ENCODE measurements at places on chromosomes 4 and X.

GRCh38 chr4:138408758-138409157 is 166.6 kb upstream of the SLC7A11 start:
- no peak for DNase-seq
- H3K27ac ChIP-seq, result no peak overlapping the region
- no peaks in the 10 kb centered on the region for H3K36me3 ChIP-seq
- peaks cover 8% of the 10 kb centered on the region for H3K4me1 ChIP-seq
- no peak overlapping the region for H3K4me3 ChIP-seq

DNA sequence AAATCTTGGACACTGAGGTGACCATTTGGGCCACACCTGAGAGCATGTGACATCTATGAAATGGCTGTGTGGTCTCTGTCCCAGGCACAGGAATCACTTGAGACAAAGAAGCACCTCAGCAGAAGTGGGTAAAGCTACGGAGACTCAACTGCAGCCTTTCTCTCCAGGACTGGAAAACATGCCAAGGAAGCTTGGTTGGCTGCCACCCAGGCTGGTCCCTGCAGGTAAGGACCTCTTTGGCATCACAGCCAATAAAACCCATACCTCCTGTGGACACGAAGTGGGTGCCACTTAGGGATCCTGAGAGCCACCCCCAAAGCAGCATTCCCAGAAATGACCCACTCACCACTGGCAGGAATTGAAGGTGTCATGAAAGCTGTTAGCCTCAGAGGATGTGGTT is 74.6 kb downstream of the LEF1 start:
- DNase-seq, result no peak
- no peaks in the 10 kb centered on the region for H3K36me3 ChIP-seq
- peaks cover 7% of the 10 kb centered on the region for H3K27me3 ChIP-seq
- H3K4me1 ChIP-seq, result no peaks in the 10 kb centered on the region
- H3K4me3 ChIP-seq, result no peak overlapping the region
- no peak overlapping the region for H3K27ac ChIP-seq

DNA sequence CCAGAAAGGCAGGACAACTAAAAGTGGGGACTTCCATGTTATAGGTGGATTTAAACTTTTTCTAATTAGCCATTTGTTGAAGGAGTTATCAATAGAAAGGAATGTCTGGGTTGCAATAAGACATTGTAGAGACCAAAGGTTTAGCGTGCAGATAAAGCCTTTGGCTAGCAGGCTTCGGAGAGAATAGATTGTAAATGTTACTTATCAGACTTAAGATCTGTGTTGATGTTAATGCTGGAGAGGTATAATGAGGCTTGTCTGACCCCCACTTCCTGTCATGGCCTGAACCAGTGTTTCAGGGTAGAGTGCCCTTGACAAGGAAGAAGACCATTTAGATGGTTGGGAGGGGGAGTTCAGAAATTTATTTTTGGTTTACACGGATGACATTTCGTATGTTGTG is 67.1 kb upstream of the SPIN4 start:
- H3K4me1 ChIP-seq, result no peaks in the 10 kb centered on the region
- H3K27ac ChIP-seq, result no peak overlapping the region
- no peaks in the 10 kb centered on the region for H3K27me3 ChIP-seq

GRCh38 chr4:17273047-17273446 is 238.8 kb downstream of the QDPR start:
- no peak for DNase-seq
- no peaks in the 10 kb centered on the region for H3K36me3 ChIP-seq
- no peaks in the 10 kb centered on the region for H3K4me1 ChIP-seq
- peaks cover 6% of the 10 kb centered on the region for H3K27me3 ChIP-seq
- no peak overlapping the region for H3K27ac ChIP-seq

Data from memory B cell (primary cell).